SK-MEL-5 (cell line): ENCODE measurements at places on chromosomes 1 and 21. TPM values are rescaled to one million over a fixed set of nuclear protein-coding genes. Genes with fewer than 3 reads are reported as not detected.
A peak's percentile ranks its signal among the peaks of the same experiment; 100 is the strongest.

DNA sequence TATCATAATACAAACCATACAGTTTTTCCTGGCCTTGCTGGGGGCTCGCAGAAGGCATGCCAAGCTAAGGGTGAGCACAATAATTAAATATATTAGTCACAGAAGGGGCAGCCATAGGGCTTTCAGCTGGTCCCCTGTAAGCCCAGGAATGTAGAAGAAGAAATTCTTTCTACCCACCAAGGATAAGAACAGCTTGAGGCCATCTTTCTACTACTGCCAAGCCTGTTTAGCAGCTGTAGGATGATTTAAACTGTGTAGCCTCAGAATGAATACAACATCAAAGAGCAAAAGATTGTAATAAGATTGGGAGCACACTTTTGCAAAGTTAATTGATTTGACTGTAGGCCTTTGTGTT, 171.5 kb downstream of the LRRC7 start:
- no peak for DNase-seq

DNA sequence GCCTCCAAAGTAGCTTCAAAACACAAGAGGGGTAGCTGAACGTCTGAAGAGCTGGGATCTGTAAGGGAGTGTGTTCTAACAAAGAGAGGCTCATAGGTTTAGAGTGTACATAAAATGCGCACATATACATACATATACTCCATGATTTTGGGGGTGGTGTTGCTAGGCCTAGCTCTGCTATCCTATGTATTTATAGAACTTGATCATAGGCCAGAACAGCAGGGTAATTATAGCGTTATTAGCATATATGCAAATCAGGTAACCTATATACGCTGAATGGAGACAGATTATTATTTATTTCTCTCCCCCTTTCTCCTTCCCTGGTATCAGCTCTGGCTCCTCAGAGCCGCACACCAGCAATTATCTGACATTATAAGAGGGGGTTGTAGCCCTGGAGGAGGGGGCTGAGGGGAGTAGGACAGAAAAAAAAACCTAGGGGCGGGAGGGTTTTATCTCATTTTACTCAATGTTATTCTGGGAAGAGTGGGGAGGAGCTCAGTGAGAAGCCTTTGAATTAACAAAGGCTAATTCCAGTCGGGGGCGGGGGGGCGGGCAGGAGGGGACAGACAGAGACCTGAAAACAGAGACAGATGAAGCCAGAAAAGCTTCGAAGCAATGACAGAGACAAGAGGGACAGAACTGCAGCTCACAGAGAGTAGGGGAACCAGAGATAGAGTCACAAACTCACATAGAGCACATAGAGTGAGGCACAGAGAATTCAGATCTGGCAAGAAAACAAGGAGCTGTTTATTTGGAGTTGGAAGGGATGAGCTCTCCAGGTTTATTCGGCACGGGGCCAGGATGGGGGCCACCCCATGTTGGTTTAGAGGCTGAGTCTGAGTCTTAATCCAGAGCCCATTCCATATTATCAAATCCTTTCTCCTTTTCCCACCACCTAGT, 63.0 kb downstream of the RHBG start:
- no peak for DNase-seq

DNA sequence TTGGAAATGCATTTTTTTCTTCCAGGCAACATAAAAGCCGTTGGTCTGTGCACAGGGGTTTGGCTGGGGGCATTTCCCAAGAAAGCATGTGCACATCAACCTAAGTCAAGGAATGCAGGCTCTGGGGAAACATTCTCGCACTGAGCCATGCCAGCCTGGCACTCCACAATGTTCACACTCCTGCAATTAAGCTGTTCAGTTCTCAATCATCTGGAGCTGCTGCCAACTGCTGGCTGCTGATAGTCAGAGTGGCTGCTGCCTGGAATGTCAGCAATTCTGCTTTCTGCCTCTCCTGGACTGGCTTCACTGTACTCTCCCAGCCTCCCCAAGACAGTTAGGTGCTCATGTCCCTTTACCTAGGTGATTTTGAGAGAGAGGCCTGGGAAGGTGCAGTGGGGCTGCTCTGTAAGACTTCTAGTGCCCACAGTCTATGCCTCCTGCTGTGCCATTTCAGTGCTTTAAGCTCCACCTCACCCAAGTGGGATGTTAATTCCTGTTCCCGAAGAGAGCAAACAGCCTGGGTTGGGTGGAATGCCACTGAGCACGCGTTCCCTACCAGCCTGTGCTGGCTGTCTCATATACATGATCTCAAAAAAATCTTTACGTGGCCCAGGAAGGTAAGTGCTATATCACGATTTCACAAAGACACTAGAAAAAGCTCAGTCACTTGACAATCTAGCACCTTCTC, 131.7 kb downstream of the BRINP2 start:
- no peak for DNase-seq

DNA sequence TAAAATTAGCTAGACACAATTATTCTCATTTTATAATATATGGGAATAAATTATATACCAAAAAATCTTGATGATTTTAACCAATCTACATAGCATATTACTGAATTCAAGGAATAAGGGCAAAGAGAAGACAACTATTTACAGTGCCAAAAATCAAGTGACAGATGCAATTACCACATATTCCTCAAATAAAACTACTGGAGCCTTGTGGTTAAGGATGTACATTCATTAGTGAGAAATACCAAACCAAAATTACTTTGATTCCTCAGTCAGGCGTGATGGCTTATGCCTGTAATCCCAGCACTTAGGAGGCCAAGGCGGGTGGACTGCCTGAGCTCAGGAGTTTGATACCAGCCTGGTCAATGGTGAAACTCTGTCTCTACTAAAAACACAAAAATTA, 68.8 kb upstream of the RBM34 start:
- DNase-seq, result no peak

DNA sequence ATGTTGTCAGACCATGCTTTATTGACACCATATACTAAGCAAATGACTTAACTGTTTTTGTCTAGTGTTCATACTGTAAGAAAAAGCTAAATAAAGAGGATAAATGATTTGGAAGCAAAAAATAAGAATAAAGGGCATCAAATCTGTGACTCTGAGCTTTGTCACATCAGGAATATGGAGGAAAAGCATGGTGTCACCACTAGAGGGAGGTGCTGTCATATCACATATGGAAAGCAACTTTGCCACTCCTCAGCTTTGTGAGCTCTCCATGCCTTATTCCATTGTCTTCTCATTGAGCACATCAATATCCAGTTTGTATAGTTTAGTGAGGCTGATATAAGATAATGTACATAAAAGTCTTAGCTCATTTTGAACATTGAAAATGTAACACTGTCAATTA, 20.8 kb upstream of the GBP1 start:
- peak; percentile 79 for DNase-seq

DNA sequence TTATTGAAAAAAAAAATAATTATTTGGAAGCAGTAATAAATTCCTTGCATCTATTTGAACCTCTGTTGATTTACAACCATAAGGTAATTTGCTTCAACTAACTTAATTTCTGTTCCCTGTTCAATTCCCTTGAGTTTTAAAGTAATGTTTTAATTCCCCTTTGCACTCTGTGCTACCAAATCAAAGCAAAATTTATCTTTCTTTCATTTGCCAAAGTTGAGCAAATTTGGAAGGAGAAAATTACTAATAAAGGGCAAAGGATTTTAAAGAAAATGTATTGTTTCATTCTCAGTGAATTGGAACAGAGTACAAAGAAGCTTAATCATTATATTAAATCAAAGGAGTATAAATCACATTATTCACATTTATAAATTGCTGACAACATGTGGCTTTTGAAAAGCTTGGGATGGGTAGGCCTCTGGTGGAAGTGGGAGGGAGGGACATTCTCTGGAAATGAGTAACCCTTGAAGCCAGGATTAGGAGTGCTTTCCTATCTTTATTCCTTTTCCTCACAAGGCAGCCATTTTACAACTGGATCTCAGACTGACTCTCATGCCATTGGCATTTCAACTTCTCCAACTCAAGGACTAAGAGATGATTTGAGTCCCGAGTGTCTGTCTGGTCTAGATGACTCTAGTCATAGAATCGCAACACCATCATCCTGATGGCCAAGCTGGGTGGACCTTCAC, 331.6 kb upstream of the DUSP10 start:
- no peak for DNase-seq

DNA sequence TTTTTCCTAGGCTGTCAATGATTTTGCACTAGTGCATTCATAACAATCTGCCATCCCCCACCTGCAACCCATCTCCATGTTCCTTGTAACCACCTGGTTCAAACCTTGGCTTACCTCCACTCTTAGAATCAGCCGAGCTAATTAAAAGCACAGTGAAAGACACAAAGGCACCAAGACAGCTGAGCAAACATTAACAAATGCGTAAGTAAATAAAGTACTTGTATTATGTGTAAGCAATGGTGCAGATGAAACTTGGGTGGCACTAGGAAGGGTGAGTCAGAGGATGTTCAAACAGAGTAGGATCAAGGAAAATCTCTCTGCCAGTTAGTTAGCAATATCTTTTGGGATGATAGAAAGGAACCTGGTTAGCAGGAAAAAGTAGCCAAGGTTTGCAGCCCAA, 5.1 kb upstream of the FOXJ3 start:
- no peak for DNase-seq

DNA sequence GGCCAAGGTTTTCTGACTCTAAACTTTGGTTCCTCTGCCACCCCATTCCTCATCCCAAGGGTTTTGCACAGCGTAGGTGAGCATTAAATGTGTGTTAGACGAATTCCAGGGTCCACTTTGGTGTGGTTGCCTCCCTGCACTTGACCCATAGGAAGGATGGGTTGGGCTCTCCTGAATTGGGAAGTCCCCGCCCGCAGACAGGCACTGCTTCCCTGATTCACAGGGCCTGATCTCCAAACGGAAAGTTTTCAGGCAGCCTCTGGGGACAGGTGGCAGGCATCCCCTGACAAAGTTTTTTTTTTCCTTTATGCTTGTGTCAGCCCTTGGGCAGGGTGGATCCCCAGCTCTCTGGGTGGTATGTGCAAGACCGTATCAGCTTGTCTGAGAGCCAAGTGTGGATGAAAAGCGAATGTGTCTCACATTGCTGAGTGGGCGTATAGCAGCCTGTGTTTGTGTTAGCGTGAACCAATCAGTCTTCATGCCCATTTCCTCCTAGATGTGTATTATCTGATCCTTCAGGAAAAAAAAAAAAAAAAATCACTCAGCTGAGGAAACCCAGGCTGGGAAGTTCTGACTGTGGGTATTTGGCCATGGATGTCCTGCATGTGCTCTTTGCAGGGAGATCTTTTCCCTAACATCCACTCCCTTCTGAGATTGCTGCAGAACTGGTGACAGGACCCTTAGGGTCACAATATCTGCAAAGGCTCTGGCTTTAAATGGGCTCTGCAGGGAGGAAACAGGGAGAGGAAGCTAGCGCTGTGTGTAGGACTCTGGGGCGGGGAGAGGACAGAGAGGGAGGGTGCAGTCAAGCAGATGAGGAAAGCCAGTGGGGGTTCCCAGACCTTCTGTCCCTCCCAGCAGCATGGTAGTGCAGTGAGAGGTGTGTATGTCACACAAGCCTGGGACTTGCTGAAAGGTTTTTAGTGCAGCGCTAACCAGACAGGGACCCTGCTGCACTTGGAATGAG, 42.2 kb upstream of the TRABD2B start:
- no peak for DNase-seq

DNA sequence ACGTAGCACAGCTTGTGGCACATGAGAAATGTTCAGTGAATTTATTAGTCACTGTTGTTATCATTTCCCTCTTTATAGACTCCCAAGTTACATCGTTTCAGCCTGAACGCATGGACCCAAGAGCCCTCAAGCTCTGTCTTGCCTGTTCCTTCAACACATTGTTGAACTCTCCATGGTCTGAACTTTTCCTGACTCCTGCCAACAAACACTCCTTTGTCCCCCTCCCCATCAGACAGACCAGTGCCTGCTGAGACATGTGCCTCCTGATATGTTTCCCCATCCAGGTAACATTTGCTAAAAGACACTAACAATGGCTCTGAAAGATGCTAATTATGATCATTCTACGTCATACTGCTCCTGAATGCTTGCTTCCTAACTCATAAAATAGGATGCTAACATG, 108.7 kb upstream of the NFIA start:
- DNase-seq, result no peak

- no peak for DNase-seq
Measured at GRCh38 chr1:59814901-59815825, at the start of gene HOOK1. TSS of gene HOOK1 (plus strand) at chr1:59814949. CDS start at chr1:59815118, 169 bp downstream.

- no peak for DNase-seq
Measured at GRCh38 chr1:61130338-61131000, 48.1 kb downstream of the NFIA start.

FAM151A gene
- total RNA-seq, result not detected in 2 replicates

GJA8 gene
- not detected in 2 replicates for total RNA-seq

SPRR2G gene
- not detected in 2 replicates for total RNA-seq

SMAP2 gene
- total RNA-seq, result 20.5 and 21.1 TPM in 2 replicates

FMO1 gene
- total RNA-seq, result not detected in 2 replicates

LRRC7 gene
- total RNA-seq, result not detected in 2 replicates
